ENCODE measurements at places on chromosomes 12 and 14. TPM values are rescaled to one million over a fixed set of nuclear protein-coding genes. Genes with fewer than 3 reads are reported as not detected.

Gene CCDC38
- total RNA-seq = not detected

Gene NAA25
- 23.4 TPM for total RNA-seq

Gene MSI1
- total RNA-seq = 27.6 TPM

- H3K36me3 ChIP-seq = peaks cover 8% of the 10 kb centered on the region
- peak; percentile 84 for DNase-seq
Observed at GRCh38 chr14:105448706-105449111, 25.9 kb upstream of the CRIP2 start.

GRCh38 chr12:25197608-25198007 is 2.6 kb downstream of the ETFRF1 start:
- no peak overlapping the region for H3K4me3 ChIP-seq
- H3K36me3 ChIP-seq = peaks cover 4% of the 10 kb centered on the region
- peaks cover 15% of the 10 kb centered on the region for H3K27me3 ChIP-seq
- H3K27ac ChIP-seq = no peak overlapping the region
- peaks cover 15% of the 10 kb centered on the region for H3K4me1 ChIP-seq
- DNase-seq = no peak

Gene EFS
- 17.8 TPM for total RNA-seq

Gene TAS2R31
- total RNA-seq = 3.1 TPM

- H3K27ac ChIP-seq = no peak overlapping the region
- H3K4me1 ChIP-seq = no peaks in the 10 kb centered on the region
- H3K36me3 ChIP-seq = no peaks in the 10 kb centered on the region
- H3K27me3 ChIP-seq = no peaks in the 10 kb centered on the region
- H3K4me3 ChIP-seq = no peak overlapping the region
Observed at GRCh38 chr12:5806371-5807089, 138.5 kb downstream of the ANO2 start.

- H3K27me3 ChIP-seq = no peaks in the 10 kb centered on the region
- DNase-seq = no peak
- no peaks in the 10 kb centered on the region for H3K36me3 ChIP-seq
- no peak overlapping the region for H3K4me3 ChIP-seq
Observed at GRCh38 chr14:100523131-100523842, 63.9 kb downstream of the BEGAIN start.

Gene CCDC198
- not detected for total RNA-seq

DNA sequence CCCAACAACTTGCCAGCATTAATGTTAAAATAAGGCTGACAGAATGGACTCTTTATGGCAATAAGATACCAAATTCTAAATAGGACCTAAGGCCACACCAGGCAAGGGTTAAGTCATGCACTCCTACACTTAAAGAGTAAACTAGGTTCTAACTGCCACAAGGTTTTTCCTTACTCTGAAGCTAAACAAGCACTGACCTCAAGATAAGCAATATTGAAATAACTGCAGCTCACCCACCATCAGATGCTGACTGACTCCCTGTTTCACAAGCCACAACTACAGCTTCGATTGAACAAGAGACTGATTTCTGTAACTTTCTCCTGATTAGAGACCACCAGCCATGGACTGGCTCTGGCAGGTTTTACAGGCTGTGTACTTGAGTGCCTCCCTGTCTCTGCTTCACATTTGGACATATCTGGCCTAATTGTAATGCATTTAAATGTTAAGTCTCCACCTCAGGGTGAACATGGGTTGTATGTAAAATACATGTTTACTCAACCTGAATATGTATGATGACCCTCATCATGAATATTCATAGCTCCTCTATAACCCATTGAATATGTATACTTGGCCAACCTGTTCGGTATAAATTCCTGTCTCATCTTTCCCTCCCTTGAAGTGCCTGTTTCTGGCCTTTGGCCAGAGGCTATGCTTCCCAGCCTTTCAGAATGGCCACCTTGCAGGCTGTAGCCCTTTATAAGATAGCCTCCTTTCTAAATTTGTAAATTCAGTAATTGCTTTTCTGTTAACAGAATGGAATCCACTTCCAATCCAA is 70.5 kb upstream of the DAAM1 start:
- DNase-seq = no peak
- H3K27ac ChIP-seq = no peak overlapping the region
- H3K4me3 ChIP-seq = no peak overlapping the region
- H3K4me1 ChIP-seq = no peaks in the 10 kb centered on the region
- H3K27me3 ChIP-seq = no peaks in the 10 kb centered on the region
- no peaks in the 10 kb centered on the region for H3K36me3 ChIP-seq

GRCh38 chr14:52080808-52081755 is 12.2 kb upstream of the NID2 start:
- DNase-seq = no peak
- H3K4me1 ChIP-seq = no peaks in the 10 kb centered on the region
- H3K36me3 ChIP-seq = no peaks in the 10 kb centered on the region
- no peak overlapping the region for H3K4me3 ChIP-seq

Gene MRPS35
- total RNA-seq = 30.0 TPM

DNA sequence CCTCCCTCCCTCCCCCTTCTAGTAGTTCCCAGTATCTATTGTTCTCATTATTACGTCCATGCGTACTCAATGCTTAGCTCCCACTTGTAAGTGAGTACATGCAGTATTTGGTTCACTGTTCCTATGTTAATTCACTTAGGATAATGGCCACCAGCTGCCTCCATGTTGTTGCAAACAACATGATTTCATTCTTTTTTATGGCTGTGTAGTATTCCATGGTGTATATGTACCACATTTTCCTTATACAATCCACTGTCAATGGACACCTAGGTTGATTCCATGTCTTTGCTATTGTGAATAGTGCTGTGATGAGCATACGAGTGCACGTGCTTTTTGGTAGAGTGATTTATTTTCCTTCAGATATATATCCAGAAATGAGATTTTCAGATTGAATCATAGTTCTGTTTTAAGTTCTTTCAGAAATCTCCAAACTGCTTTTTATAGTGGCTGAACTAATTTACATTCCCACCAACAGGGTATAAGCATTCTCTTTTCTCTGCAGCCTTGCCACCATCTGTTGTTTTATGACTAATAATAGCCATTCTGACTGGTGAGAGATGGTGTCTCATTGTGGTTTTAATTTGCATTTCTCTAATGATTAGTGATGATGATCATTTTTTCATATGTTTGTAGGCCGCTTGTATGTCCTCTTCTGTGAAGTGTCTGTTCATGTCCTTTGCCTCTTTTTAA is 17.9 kb upstream of the CLEC7A start:
- no peak overlapping the region for H3K27ac ChIP-seq
- H3K36me3 ChIP-seq = no peaks in the 10 kb centered on the region
- H3K27me3 ChIP-seq = no peaks in the 10 kb centered on the region
- no peaks in the 10 kb centered on the region for H3K4me1 ChIP-seq

DNA sequence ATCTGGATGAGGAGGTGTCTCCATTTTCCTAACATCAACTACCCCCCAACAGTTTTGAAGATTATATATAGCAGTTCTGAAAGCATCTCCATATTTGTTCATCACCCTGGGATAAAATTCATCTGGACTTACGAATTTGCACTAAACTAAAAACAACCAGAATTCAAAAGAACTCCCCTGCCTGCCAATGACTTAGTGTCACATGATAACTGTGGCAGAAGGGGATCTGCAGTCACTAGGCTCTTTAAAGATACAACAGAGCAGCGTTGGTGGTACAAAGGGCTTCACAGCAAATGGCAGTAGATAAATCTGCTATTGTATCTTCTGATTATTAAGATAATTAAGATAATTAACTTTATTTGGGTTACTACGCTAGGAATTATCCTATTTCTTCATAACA is 30.1 kb downstream of the GPR135 start:
- H3K36me3 ChIP-seq = no peaks in the 10 kb centered on the region
- H3K4me3 ChIP-seq = no peak overlapping the region
- no peak for DNase-seq
- H3K27me3 ChIP-seq = no peaks in the 10 kb centered on the region
- H3K4me1 ChIP-seq = no peaks in the 10 kb centered on the region

DNA sequence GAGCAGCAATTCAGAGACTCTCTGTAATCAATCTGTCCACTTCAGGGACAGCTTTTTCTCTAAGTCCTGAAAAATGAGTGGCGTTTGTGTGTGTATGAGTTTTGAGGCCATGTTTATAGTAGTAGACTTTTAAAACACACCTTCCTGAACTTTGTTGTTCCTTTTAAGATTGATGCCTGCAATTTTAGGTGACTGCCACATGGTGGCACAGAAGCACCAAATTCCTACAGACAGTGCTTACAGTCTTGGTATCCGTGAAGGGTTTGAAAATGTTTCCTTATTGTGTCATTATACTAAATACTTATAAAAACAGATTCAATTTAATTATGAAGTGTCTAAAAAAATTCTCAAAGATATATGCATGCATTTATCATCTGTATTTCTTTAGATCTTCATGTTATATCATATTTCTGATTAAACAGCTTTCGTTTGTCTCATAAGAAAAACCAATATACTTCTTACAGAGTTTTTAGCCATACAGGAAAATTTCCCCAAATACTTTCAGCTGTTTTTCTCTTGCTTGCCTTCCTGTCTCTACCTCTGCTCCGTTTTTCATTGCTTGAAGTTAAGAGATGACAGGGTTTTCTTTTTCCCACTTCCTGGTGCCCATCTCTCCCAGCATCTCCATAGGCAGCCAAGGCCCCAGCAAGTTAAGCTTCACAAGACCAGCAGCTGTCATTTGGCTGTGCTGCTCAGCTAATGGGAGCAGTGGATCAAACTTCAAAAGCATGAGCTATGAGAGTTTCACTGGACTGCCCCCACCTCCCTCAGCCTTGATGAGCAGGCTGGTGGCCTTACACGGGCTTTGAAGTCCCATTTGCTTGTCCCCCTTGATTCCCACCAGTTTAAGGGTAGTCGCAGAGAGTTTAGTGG is 259.6 kb downstream of the AKAP6 start:
- peak; percentile 15 for DNase-seq
- no peaks in the 10 kb centered on the region for H3K27me3 ChIP-seq
- H3K4me3 ChIP-seq = no peak overlapping the region
- H3K4me1 ChIP-seq = no peaks in the 10 kb centered on the region

- H3K4me1 ChIP-seq = no peaks in the 10 kb centered on the region
- H3K27ac ChIP-seq = no peak overlapping the region
- peaks cover 5% of the 10 kb centered on the region for H3K36me3 ChIP-seq
- DNase-seq = peak; percentile 23
- peak overlapping the region; percentile 87 for H3K4me3 ChIP-seq
- H3K27me3 ChIP-seq = peaks cover 2% of the 10 kb centered on the region
Observed at GRCh38 chr12:33438851-33439586, 600 bp downstream of the SYT10 start.

- peaks cover 20% of the 10 kb centered on the region for H3K36me3 ChIP-seq
- H3K27ac ChIP-seq = no peak overlapping the region
- H3K27me3 ChIP-seq = peaks cover 26% of the 10 kb centered on the region
- DNase-seq = no peak
- no peaks in the 10 kb centered on the region for H3K4me1 ChIP-seq
Observed at GRCh38 chr14:19895282-19895681, 20.3 kb downstream of the OR4K2 start.

Gene CEP170B
- 11.3 TPM for total RNA-seq

Gene ACVRL1
- total RNA-seq = 395 TPM

Gene LRTM2
- total RNA-seq = not detected

Gene SYNDIG1L
- total RNA-seq = 1.1 TPM

DNA sequence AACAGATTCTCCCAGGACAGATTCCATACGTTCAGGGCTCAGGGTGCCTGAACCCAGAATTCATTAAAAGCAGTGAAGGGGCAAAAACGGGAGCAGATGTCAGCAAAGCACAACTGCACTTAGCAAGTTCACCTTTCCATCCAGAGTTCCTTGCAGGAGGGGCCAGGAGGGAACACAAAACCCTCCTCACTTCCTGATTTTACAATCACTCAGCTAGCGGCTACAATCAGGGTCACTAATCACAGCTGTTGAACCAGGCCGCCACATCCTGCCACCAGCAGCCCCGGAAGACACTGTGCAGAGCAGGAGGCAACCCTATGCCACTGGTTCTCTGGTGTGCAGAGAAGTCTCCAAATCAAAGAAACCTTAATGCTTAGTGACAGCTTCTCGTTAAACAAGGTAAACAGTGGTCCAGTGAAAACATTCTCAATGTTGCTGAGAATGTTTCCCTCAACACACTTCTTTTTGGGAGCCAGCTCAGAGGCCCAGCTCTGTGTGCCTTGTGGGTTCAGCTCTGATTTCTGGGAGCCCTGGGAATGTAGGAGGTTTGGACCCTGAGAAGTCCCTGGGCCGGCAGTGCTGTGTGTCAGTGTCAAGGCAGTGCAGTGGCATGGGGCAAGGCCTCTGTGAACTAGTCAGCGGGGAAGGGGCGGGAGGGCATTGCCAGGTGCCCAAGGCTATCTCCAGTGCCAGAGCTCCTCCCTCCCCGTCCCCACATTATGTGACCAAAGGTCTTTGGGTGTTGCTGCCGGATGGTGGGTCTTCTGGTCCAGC is 54.5 kb downstream of the VCPKMT start:
- DNase-seq = peak; percentile 31
- H3K4me3 ChIP-seq = peak overlapping the region; percentile 68
- peak overlapping the region; percentile 96 for H3K27ac ChIP-seq
- peaks cover 6% of the 10 kb centered on the region for H3K36me3 ChIP-seq

DNA sequence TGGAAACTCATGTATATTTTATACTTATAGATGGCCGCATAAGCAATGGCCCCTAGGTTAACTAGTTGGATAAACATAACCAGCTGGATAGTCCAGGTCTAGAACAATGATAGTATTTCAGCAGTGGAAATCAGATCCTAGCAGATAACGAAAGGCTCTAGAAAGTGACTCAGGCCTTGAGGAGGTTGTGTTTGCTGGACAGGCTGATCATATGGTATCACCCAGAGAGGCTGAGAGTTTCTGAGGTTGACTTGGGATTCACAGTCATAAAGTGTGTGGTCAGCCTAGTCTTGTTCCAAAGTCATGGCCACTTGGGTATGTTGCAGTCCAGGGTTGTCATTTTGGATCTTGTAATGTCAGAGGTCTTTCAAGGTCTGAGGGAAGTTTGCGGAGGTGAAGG is 16.8 kb downstream of the FLVCR2 start:
- H3K27ac ChIP-seq = no peak overlapping the region
- H3K27me3 ChIP-seq = peaks cover 5% of the 10 kb centered on the region
- no peaks in the 10 kb centered on the region for H3K4me1 ChIP-seq
- no peak overlapping the region for H3K4me3 ChIP-seq
- DNase-seq = no peak

DNA sequence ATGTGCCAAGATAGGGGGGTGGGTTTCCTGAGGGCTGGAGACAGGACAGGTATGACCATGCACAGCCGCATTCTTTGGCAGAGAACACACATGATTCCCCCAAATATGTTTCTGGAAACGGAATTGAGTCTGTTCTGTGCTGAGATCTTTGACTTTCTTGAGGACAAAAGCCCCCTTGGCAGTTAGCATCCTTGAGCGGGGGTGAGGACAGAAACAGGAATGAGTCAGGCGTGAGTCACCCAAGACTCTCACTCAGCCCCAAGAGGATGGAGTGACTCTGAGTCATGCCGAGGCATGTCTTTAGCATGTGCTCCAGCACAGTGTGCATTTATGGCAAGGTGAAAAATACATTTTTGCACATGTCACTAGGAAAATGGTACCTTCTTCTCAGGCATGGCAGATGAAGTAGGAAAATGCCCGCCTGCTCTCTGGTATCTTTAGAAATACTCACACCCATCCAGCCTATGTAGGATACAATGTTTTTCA is 52.1 kb downstream of the DAD1 start:
- H3K27ac ChIP-seq = no peak overlapping the region
- H3K4me1 ChIP-seq = peaks cover 34% of the 10 kb centered on the region
- DNase-seq = no peak
- no peaks in the 10 kb centered on the region for H3K27me3 ChIP-seq
- H3K36me3 ChIP-seq = no peaks in the 10 kb centered on the region
